GM04504 (cell line): ENCODE measurements at places on chromosomes 2 and 18.

DNA sequence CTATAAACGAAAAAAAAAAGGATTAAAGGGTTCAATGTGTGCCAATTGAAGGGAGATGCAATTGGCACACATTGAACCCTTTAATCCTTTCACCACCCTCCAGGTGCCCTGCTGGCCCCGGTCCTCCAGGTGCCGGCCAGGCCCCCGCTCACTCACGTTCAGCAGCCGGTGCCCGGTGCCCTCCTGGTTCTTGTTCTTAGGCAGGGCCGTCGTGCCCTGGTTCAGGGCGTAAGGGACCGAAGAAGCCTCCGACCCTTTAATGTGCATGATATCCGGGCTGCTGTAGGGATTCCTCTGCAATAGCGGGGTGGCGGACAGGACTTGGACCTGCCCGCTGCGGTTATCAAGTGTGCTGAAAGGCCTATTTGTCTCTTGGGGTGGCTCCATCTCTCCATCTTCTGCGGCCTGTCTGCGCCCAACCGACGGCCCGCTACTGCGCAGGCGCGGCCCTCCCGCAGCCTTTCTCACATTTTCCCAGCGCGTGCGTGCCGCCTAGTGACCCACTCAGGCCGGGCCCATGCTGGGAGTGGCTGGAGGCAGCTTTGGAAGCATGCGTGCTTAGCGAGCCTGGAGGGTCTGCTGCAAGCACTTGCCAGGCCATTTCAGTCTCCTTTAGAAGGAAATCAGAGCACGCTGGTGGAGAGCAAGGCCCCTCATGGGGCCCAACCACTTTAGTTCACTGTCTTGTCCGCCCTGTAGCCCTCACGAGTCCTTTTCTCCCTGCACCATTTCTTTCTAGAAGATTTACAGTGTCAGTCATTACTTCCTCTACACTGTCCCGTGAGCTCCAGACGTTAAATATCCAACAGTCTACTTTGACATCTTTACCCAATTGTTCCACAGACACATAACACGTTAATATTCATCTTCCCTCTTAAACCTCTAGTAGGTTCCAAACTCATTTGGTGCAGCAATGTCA, 24.3 kb downstream of the TMEM237 start:
- peak; percentile 41 for DNase-seq

DNA sequence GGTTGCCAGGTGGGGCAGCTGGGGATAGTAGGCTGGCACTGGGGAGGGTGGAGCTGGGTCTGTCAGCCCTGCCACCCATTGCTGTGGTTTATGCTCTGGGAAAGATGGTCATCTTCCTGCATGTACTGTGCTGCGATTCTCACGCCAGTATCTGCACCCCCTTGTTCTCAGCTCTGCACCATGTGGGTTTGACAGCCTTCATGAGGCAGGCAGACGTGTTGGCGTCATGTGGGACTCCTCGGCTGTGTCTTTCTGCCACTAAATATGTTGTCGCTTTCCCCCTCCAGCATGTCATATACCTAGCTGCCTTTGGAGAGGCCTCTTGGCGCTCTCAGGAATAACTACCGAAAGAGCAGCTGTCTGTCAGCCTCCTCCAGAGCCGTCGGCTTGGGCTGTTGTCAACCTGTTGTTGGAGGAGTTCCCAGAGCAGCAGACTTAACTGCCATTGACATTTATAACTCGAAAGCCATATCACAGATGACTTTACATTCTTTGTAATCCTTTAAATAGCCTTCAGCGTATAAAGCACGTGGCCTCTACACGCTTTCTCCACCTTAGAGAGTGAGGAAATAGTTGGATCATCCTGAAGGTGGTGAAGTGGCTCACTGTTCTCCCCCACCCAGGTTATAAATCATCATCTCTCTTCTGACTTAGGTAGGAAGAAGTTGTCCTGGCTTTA, 80.4 kb upstream of the MGAT5 start:
- DNase-seq, result no peak

DNA sequence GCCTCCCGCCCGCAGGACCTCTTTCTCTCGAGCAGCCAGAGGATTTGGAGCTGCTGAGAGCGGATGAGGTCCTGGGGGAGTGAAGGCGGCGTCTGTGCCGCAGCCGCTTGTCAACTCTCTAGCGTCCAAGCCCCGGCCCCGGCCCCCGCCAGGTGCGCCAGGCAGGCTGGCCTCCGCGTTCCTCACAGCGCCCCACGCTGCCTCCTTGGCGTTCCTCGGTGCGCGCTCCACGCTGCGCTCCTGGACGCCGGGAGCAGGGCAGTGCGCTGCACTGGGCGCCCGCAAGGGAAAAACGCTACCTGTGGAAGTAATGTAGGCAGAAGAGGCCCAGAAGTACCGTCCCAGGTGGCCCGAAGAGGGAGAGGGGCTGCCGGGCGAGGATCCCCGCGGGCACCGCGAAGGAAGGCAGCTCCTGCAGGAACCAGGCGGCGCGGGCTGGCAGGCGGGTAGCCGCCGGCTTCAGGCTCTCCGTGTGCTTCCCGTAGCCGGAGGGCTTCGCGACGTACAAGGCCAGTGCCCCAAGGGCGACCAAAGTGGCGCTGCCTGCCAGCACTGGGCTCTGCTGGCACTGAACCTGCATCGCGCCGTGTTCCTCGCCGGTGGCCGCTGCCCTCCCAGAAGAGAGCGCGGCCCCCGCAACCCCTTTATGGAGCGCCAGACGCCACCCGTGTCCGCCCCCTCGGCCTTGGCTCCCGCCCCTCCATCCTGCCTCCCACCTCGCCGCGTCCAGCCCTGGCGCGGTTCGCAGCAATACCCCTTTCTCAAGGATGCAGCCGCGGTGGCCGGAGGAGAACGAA, at the start of gene SRD5A2:
Gene SRD5A2, minus strand, starts transcription at position 618 of the 797 bp plus-strand sequence. Its CDS starts 38 bp downstream, at position 580.
- DNase-seq, result no peak

DNA sequence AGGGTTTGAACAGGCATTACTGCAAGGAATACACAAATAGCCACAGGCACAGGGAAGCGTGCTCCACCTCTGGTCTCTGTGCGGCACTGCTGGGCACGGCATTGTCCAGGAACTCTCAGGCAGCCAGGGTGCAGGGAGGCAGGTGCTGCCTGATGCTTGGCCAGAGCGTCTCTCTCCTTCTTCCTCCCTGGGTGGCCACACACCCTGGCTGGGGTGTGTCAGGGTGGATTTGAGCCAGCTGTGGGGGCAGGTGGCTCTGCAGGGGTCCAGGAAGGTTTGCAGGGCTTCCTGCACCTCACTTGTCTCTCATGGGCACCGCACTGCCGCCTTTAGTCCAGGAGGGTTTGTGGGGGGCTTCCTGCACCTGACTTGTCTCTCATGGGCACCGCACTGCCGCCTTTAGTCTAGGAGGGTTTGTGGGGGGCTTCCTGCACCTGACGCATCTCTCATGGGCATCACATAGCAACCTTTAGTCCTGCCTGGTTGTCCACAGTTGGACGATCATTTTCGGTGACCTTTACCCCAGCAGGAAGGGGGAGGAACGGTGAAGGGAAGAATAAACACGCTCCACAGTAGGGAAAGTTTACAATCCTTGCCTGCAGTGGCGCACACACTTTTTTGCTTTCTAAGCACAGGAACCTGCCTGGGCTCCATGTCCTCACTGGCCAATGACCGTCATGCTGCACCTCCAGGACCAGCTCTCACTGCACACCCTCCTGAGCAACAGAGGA, 332.9 kb downstream of the EIPR1 start:
- DNase-seq, result no peak

- DNase-seq, result no peak
These were observed 113.4 kb downstream of the MC4R start for GRCh38 chr18:60259052-60259681.

GRCh38 chr2:102114290-102114721, 28.2 kb upstream of the IL1R1 start:
- DNase-seq, result no peak

GRCh38 chr2:170335351-170335750, 157.4 kb downstream of the MYO3B start:
- no peak for DNase-seq
